ENCODE measurements at places on chromosomes 3 and 15.

DNA sequence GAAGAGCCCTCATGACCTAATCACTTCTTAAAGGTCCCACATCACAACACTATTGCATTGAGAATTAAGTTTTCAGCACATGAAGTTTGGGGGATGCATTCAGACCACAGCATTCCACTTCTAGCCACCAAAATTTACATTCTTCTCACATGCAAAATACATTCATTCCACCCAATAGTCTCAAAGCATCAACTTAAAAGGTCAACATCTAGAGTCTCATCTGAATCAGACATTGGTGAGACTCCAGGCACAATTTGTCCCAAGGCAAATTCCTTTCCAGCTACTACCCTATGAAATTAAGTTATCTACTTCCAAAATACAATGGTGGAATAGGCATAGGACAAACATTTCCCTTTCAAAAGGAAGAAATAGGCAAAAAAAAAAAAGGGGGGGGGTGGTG lies 64.9 kb downstream of the PLSCR2 start:
- DNase-seq = no peak

DNA sequence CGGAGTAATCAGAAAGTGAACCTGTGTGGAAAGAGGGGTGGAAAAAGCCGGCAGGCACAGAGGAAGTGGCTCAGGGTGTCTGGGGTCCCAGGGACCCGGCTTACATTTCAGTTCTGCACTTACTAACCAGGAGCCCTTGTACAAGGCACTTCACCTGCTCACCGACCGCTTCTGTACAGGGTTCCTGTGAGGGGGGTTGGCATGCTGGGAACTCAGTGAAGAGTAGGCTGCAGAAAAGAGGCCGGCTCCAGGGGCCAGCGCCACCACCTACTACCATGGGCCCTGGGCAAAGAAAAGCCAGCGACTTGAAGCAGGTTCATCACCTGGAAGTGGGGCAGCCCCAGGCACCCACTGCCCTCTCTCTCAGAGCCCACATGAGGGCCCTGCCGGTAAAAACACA lies 6.2 kb downstream of the STIMATE start:
- DNase-seq = peak; percentile 50

DNA sequence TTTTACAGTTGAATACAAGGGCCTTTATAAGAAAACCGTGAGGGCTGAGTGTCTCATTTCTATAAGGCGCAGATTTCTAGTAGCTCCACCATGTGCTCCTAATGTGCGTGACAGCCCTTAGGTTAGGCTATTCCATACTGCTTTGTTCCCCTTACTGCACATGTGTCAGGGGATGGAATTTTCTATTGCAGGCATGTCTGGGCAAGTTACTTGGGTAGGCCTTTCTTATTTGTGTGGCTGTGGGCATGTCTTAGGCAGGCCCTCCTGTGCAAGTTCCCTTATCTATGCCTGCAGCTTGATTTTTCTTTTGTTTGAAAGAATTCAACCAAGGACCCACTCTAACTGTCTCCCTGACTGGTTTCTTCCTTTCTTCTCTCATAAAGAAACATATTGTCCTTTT lies 434.2 kb upstream of the CNTN3 start:
- no peak for DNase-seq

DNA sequence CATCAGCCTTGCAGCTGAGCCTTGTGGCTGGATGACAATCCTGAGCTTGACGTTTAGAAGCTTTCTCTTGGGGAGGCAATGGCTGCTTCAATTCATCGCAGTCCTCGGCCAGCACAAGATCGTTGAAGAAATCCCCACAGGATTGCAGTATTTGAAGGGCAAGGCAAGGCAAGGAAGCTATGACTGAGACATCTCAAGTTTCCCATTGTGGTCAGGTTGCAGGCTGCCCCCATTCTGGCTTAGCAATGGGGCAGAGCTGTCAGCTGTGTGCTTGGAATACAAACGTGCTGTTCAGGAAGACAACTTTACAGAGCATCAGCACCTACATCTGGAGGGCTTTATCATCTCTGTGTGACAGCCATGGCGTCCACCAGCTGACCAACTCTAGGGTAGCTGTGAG lies 275.9 kb upstream of the TBL1XR1 start:
- no peak for DNase-seq

- DNase-seq = peak; percentile 56
Observed at GRCh38 chr15:94576889-94577533, 345.6 kb downstream of the MCTP2 start.

DNA sequence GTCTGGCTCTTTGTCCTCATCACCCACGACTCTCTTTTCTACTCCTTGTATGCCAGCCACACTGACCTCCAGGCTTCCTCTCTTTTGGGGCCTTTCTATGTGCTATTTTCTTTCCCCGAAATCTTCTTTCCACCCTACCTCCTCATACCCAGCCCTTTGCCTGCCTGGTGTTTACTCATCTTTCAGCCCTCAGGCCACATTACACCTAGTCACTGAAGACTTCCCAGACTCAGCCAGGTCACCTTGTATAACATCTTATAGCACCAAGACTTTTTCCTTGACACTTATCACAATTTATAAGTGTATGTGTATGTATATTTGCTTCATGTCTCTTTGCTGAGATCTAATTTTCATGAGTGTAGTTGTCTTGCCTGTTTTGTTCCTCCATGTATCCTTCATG lies 396.4 kb downstream of the NLGN1 start:
- DNase-seq = no peak

- DNase-seq = no peak
Observed at GRCh38 chr3:186308549-186308948, 53.5 kb downstream of the DGKG start.

GRCh38 chr15:81865850-81866537 lies 179.8 kb downstream of the MEX3B start:
- no peak for DNase-seq

GRCh38 chr3:159187706-159188105 lies 385.9 kb downstream of the MFSD1 start:
- DNase-seq = no peak

GRCh38 chr3:42516443-42516842 lies 14.0 kb downstream of the VIPR1 start:
- DNase-seq = no peak

DNA sequence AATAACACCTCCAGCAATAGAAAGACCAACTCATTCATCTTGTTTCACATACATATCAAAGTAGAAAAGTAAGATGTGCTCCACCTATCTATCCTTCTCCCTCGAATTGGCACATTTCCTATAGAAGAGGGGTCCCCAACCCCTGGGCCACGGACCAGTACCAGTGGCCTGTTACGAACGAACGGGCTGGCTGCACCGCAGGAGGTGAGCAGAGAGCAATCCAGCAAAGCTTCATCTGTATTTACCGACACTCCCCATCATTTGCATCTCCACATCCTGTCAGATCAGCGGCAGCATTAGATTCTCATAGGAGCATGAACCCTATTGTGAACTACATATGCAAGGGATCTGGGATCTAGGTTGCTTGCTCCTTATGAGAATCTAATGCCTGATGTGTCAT lies 95.0 kb upstream of the CGNL1 start:
- no peak for DNase-seq

GRCh38 chr3:51929420-51930003 lies 12.2 kb downstream of the RRP9 start:
- DNase-seq = no peak

GRCh38 chr15:66725464-66725785 lies 23.4 kb downstream of the SMAD6 start:
- no peak for DNase-seq

DNA sequence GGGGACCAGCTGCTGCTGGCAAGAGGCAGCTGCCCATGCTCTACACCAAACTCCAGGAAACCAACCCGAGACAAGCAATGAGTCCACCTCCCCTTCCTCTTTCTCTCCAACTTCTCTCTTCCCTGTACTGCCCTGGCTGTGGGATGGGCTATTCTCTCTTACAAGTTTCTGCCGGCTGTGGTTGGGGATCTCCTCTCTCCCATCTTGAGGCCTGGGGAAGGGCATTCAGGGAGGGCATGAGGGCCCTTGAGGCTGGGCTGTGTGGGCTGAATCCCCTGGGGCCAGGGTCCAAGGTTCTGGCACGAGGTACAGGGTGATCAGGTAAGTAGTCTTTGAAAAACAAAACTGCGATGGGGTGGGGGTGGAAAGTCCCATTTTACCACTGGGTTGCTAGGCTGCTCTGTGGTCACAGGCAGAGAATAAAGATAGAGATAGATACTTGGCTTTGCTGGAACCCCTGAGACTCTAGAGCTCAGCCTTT lies 32.3 kb upstream of the CTSH start:
- no peak for DNase-seq

DNA sequence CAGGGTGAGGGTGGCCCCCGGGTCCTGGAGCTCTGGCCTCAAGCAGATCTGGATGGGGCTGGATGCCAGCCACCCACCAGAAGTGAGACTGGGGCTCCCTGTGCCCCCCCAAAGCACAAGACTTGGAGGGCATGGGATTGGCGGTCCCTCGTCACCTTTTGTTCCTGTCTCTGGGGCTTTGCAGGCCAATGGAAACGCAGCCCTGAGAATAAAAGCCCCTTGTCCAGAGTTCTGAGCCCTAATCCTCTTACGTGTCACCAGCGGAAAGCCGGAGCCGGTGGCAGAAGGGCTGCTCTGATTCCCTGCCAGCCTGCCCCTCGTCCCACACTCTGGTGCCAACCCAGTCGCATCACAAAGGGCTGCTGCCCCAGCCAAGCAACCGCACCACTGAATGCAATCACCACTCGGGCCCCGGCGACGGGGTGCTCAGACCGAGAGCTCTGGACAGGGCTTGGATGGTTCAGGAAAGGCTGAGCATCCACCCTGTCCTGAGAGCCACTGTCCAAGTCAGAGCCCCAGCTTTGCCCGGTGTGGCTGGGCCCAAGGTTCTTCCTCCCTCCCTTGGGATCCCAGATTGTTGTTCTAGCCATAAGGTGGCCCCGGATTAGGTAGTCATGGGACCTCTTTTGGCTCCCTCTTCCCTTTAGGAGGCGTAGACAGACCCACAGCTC lies 22.8 kb upstream of the ELP6 start:
- DNase-seq = no peak

- no peak for DNase-seq
Observed at GRCh38 chr3:194869482-194870169, 183.9 kb downstream of the FAM43A start.

DNA sequence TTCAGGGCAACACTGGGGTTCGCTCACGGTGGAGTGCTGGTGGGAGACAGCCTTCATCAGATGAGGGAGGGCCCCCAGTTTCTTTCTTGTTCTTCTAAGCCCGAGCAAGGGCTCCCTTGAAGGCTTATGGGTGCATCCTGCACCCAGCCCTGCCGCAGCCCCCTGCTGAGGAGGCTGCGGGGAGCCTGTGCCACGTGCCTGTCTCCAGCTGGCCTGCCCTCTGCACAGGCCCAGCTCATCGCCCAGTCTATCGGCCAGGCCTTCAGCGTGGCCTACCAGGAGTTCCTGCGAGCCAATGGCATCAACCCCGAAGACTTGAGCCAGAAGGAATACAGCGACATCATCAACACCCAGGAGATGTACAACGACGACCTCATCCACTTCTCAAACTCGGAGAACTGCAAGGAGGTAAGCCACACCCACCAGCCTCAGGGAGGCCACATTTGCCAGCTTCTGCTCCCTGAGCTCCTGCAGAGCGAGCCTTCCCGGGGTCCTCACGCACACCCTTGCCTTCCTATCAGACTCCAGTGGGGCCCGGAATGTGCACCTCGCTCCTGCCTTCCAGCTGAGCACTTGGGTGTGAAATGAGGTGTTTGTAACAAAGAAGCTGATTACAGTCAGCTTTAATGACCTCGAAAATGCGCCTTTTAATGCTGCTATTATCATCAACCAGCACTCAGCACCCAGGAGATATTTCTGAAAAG lies 164.3 kb downstream of the NSMCE3 start:
- DNase-seq = no peak

- no peak for DNase-seq
Observed at GRCh38 chr3:78517965-78518364, 1249.8 kb downstream of the ROBO1 start.

DNA sequence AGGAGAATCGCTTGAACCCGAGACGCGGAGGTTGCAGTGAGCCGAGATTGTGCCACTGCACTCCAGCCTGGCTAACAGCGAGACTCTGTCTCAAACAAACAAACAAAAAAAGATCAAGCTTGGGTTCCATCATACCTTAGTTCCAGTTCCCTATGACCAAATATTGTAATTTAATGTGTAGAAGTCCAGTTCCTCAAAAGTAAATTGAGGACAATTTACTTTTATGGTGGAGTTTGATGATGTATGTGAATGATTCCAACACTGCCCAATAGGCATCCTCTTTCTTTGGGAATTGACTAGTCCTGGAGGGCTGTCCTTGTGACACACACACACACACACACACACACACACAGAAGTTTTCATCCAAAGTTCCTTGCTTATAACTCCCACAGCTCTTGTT lies 2.8 kb upstream of the PKM start:
- DNase-seq = no peak

DNA sequence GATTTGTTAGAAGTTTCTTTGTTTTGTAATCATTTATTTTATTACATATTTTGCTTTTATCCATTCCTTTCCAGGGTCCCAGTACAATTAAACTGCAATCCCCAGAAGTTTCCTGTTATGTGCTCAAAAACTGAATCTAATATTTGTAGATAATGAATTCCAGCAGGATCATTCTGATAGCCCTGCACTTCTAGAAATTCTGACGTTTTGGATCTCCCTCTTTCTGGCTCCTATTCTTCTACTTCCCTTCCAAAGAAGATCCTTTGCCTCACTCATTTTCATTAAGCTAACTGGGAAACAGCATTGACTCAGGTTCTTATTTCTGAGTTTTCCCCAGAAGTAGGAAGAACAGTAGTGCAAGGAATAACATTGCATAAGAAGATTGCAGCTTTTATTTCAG lies 9.9 kb downstream of the P3H2 start:
- DNase-seq = no peak

- DNase-seq = no peak
Observed at GRCh38 chr3:74331711-74332110, 282.7 kb downstream of the CNTN3 start.

- no peak for DNase-seq
Observed at GRCh38 chr15:78406016-78406585, 31.9 kb upstream of the IREB2 start.

GRCh38 chr3:9339761-9340471 lies 22.9 kb upstream of the THUMPD3 start:
- DNase-seq = no peak

- DNase-seq = no peak
Observed at GRCh38 chr3:120649830-120650233, 32.2 kb downstream of the HGD start.

DNA sequence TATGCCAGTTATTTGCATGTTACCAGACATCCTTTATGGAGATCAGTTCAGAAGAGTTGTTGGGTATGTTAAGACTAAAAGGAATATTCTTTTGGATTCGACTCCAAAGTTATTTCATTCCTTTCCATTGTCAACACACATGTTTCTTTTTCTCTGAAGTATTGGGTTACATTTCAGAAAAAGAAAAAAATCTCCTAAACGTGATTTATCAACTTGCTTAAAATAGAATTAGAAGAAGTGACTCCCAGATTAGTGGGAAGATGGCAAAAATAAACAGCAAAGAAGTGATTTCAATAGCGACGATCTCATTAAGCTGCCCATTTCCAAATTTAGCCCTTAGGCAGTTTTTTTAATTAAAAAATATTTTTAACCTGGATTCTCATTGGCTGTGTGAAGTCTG lies 85.4 kb downstream of the TIGIT start:
- no peak for DNase-seq

GRCh38 chr3:193210618-193211017 lies 30.4 kb upstream of the PLAAT1 start:
- no peak for DNase-seq

- no peak for DNase-seq
Observed at GRCh38 chr15:96070636-96071035, 259.9 kb upstream of the NR2F2 start.
